NCI-H1694 treated with DMSO at 0.1 percent for 48 hours (cell line): ENCODE measurements at places on chromosomes 11 and 22.

DNA sequence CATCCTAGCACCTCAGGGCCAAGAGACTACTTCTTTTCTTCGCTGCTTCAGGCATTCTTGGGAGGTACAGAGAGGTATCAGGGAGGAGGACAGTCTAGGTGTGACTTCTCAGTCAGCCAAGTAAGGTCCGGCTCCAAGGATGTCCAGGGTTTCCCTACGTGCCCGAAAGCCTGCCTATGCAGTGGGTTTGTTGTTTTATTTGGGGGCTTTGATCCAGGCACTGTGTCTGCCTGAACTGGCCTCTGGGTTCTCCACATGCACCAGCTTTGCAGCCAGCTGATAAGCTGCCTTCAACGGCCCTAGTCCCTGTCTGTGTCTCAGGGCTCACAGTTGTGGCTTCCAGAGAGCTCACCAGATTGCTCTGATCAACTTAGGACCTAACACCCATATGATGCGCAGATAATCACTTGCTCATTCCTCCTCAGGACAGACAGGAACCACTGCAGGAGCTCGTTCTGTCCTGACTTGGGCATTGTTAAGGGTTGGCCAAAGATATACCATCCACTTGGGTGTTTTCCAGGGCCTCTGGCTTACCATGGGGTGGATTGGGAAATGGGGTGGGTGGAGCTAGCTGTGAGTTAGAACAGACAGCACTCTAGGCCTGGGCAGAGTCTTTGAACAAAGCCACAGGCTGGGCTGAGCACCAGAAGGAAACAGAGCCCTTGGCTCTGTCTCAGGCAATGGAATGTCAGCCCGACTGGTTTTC is 45.5 kb upstream of the CRYBB3 start:
- no peak for DNase-seq

DNA sequence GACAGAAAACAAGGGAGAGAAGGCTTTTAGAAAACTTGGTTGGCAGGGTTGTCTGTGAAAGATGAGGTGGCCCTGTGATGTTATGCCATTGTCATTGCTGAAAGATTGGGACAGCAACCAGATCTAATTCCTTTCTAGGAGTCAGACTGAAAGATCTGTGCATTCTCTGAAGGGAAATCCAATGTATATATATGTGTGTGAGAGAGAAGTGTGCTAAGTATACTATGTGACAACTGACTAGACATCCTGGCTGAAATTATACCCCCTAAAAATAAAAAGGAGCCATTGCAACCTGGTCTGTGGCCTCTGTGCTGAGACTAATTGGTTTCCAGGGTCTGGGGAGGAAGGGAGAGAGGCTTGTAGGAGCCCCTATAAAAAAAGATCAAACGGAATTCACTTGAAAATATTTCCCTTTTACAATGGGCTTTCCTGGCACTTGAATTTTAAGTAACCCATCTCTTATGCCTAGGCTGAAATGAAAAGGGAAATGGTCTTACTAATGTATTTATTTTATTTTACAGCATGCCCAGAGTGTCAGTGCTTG is 1.2 kb upstream of the MPPED2 start:
- no peak for DNase-seq

GRCh38 chr11:69320756-69321741 is 27.1 kb downstream of the MYEOV start:
- DNase-seq, result no peak

GRCh38 chr11:64055077-64055476 is 19.3 kb downstream of the FLRT1 start:
- DNase-seq, result peak; percentile 32

- DNase-seq, result no peak
Observed at GRCh38 chr11:93738647-93739081, 2.6 kb downstream of the TAF1D start.

GRCh38 chr11:69005183-69005630 is 7.8 kb downstream of the MRGPRF start:
- DNase-seq, result no peak

GRCh38 chr11:132982772-132983640 is 549.3 kb downstream of the OPCML start:
- peak; percentile 3 for DNase-seq

- peak; percentile 22 for DNase-seq
Observed at GRCh38 chr11:106087815-106088435, 10.5 kb downstream of the AASDHPPT start.

GRCh38 chr22:47552541-47553205 is 790.2 kb downstream of the TBC1D22A start:
- DNase-seq, result no peak

GRCh38 chr11:130474637-130475400 is 26.4 kb downstream of the ADAMTS15 start:
- DNase-seq, result no peak

- DNase-seq, result no peak
Observed at GRCh38 chr22:47000888-47001287, 238.4 kb downstream of the TBC1D22A start.

DNA sequence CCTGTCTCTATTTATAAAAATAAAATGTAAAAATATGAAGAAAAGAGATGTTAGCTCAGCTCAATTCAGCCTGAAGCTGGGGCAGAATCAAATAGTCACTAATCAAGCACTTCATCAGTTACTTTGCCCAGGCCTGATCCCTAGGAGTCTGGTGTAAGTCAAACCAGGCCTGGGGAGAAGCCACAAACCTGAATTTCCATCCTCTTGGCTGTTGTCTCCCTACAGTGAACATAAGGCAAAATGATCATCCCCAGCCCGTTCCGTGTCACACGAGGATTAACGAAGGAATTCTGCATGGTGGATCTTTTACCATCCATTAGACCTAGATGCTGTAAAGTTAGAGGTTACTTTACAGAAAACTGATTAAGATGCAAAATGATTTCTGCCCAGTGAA is 6.5 kb upstream of the NAALADL1 start:
- DNase-seq, result no peak

DNA sequence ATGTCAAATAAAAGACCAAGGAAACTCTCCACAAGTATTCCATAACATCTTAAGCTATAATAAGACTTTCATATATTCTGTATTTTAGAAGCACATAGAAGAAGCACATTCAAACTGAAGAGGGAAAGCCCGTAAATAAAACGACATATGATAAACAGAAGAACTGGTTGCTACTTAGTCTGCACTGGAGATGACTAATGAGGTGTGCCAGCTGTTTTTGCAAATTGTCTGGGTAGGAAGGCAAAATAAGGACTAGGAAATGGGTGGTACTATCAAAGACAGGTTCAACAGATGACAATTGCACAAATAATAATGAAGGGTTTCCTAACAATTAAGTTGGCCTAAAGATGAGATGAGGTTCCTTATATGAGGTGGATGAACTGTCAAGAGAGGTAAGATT is 593.2 kb upstream of the CCDC179 start:
- no peak for DNase-seq

DNA sequence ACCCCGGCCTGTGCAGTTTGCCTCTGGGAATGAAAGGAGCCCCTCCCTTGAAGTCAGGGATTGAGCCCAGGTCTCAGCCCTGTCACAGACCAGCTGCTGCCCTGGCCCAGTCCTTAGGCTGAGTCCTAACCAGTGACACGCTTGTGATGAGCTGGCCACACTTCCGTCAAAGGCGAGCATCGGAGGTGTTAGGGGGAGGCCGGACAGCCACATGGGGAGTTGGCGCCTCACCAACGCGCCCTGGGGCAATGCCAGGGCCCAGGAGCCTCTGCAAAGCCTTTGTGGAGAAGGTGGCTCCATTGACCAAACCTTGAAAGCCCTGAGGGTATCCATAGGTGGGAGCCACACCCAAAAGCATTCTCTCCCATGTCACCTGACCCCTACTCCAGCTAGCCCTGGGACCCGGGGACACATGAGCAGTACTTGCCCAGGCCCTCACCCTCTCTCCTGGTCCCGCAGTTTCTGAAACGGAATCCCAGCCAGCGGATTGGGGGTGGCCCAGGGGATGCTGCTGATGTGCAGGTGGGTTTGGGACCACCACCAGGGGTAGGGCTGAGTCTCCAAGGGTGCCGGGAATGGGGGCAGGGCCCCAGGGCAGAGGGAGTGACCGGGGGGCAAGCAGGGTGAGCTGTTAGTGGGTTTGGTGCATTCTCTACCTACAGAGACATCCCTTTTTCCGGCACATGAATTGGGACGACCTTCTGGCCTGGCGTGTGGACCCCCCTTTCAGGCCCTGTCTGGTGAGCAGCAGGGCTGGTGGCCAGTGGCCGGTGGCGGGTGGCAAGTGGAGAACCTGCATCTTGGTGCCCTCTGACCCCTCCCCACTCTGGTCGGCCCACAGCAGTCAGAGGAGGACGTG is 3.7 kb downstream of the PTPRCAP start:
- DNase-seq, result no peak

GRCh38 chr11:121733858-121734257 is 281.1 kb upstream of the SORL1-AS1 start:
- DNase-seq, result no peak

GRCh38 chr11:16799221-16799620 is 60.8 kb downstream of the C11orf58 start:
- no peak for DNase-seq

DNA sequence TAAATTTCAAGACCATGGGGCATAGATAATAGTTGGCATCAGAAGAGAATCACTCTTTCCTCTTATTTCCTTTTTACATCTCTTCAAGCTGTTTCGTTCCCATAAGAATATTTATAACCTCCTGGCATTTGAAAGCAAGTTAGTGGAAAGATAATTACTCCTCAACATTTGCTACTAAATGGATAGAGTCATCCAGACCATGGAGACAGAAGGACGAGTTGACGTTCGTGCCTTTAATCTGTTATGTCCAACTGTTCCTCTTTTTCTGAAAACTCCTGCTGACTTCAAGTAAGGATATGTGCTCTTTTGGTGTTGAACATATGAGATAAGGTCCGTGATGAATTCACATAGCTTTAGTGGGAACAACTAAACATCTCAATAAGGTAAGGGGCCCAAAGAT is 414.2 kb downstream of the LRRC4C start:
- DNase-seq, result no peak

DNA sequence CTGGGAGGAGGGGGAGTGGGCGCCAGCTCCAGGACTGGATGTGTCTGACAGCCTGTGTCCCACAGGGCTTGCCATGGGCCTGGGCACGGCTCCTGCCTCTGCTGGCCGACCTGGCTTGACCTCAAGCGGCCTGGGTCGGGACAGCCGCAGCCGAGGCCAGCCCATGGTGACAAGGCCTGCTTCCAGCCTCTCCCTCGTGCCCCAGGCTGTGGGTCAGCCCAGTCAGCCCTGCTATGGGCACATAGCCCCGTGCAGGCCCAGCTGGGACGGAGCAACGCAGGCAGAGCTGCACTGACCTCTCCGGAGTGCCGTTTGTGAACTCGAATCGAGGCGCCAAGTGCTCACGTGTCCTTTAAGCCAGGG is 17.9 kb downstream of the OSBPL5 start:
- no peak for DNase-seq

DNA sequence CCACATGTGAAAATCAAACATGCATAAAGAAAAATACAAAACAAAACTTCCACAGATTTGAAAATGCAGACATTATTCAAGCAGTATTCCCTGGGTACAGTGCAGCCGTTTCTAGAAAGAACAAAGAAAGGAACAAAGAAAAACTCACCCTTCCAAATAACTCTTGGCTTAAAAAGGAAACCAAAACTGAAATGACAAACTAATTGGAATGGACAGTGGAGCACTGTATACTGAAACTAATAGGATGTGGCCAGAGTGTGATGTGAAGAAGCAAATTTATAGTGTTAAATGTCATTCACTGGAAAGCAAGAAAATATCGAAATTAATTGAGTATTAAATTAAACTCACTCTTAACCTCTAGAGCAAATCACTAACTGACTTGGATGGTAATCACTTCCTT is 55.4 kb downstream of the QSER1 start:
- DNase-seq, result no peak

DNA sequence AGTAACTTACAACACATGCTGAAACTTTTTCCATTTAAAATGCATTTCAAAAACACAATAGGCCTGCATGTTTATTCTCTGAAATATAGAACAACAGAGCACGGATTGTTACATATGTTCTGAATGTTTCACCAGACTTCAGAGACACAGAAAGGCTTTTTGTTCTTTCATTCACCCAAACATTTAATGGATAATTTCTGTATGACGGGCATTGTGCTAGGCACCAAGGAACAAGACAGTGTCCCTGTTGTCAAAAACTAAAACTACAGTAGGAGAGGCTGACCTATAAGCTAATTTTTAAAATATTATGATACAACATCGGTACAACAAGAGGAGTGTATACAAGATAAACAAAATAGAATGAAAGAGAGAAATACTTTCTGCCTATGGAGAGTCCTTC is 81.9 kb upstream of the TEAD1 start:
- no peak for DNase-seq

GRCh38 chr11:12599408-12600143 is 74.6 kb upstream of the TEAD1 start:
- DNase-seq, result no peak

DNA sequence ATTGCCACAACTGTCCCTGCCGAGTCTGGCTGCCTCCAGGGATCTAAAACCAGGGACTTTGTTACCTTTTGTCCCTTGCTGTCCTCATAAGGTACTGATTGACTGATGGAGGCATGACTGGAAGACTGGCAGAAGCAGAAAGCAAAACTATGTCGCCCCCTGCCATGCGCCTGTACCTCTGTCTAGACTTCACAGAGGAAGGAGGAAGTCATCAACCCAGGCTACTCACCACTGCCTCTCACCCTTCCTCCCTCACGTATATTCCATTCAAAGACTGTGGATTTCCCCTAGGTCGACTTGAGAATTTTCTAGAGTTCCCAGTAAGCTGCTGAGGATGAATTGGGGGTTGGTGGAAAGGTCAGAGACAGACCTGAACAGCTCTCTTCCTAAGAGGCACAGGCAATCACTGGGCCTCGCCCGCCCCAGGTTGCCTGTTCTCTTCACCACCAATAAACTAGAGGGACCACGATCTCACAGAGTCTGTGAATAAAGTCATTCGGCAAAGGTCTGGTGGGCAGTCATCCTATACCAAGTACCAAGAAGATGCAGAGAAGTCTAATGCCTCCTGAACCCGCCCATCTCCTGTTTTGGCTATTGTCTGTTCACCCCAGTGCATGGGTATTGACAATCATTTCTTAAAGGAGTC is 27.5 kb upstream of the CHST1 start:
- DNase-seq, result no peak

DNA sequence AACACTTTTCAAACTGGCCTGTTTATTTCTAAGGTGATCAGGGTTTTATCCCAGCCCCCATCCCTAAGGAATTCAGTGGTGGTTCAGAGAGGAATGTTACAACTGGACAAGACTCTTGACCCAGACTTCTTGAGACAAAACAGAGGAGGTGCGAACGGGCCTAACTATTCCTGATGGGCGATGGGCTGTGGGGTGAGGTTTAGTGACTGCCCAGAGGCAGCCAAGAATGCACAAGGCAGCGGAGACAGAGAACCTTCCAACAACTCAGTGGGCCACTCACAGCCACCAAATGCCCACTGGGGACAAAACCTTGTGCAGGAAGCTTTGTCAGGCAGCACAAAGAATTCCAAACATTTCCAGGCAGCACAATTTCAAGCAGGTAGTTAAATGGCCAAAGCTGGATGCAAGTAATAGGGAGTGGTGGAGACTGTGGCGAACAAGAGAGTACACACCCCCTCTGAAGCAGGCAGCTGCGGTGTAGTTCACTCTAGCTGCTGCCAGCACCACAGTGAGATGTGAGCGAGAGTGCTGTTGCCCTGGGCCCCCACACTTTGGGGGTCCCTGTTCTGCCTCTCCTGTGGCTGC is 29.2 kb downstream of the SCUBE1 start:
- no peak for DNase-seq
